NCI-H460 (cell line): ENCODE measurements at places on chromosomes 11 and 22. TPM values are rescaled to one million over a fixed set of nuclear protein-coding genes. Genes with fewer than 3 reads are reported as not detected.

- no peak for DNase-seq
Observed at GRCh38 chr22:36009085-36009484, 19.5 kb downstream of the RBFOX2 start.

- no peak for DNase-seq
Observed at GRCh38 chr11:34416088-34416487, 22.6 kb upstream of the CAT start.

DNA sequence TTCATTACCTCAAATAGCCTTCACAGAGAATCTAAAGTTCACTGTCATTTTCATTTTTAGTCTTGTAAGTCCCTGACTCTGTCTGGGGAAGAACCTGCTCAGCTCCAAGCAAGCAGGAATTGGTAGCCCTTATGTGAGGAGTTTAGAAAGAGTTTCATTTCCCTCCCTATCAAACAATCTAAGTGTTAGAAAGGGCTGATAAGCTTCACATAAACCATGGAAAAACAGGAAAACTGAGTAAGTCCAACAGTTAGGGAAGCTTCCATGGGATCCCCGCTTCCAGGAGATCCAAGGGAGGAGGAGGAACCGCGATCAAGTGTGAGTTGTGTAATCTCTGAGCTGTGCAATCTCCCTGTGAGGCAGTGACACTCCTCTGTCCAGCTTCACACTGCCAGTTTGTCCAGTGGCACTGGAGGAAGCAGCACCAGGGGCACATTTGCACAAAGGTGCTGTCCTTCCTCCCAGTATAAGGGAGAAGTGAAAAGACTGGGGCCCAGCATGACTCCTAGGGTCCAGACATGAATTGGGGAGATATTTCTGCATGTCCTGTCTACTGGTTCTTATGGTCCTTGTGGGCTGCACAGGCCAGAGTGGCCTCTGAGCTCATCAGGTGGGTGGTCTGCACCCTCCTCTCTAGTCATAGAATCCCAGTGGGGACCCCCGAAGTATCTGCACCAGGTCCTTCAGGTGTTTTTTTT is 4.3 kb downstream of the PRAME start:
- DNase-seq: no peak

DNA sequence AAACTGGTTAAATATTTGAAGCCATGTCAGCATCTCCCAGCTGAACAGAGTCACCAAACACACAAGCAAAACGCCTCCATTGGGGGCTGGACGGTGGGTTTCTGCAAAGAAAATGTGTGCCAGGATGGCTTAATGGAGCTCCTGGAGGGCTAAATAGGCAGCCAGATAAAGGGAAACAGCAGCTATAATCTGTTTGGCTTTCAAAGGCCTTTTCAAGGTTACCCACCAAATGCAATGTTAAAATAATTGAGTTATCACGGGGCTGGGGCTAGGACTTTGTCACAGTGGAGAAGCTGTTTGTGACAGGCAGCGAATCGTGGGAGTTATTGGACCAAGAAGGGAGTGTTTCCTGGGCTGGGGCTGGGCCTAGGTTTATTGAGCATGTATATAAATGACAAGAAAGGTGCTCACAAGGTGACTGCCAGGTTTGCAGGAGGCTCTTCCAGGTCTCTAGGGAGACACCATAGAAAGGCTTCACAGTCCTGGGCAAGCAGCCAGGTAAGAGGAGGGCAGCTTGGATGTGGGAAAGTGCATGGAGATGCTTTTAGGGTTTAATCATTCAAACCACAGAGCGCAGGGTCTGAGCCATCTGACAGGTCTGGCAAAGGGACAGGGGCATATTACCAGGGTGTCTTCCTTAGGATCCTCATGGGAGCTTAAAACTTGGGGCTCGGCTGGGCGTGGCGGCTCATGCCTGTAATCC is 28.3 kb downstream of the GRIK4 start:
- no peak for DNase-seq

- DNase-seq: no peak
Observed at GRCh38 chr11:24781288-24781687, 284.4 kb downstream of the LUZP2 start.

DNA sequence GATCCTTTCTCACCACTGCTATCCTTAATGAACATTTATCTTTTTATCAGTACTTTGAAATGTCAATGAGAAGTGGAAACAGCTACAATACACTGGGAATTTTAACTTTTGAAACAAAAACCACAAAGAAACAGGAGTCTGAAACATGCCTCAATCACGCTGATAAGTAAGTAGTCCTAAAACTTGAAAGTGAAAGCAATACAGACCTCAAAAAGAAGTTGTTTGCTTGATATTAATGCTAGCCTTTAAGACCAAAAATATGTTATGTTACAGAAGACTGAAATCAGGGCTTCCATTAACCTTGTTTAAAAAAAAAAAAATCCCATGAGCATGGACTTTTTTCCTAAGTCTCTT is 21.3 kb downstream of the PHF21A start:
- DNase-seq: no peak

DNA sequence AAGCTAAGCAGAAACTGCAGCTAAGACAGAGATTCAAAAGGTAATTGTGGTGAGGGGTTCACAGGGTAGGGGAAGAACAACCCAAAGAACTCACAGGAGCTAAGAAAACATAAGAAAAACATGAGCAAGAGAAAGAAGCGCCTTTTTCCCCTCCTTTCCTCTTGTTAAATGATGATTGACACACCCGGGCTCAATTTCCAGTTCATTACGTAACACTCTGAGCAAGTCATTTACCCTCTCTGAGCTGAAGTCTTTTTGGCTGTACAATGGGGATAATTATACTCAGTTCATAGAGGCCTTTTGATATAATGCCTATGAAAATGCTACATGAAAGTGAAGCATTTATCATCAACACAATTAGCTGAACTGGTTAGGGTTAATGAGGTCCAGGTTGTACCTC is 17.2 kb downstream of the LRP4 start:
- DNase-seq: no peak

GRCh38 chr11:65032216-65032615 is 5.0 kb downstream of the SNX15 start:
- no peak for DNase-seq

- no peak for DNase-seq
Observed at GRCh38 chr11:61575886-61576861, 4.7 kb downstream of the SYT7 start.

DNA sequence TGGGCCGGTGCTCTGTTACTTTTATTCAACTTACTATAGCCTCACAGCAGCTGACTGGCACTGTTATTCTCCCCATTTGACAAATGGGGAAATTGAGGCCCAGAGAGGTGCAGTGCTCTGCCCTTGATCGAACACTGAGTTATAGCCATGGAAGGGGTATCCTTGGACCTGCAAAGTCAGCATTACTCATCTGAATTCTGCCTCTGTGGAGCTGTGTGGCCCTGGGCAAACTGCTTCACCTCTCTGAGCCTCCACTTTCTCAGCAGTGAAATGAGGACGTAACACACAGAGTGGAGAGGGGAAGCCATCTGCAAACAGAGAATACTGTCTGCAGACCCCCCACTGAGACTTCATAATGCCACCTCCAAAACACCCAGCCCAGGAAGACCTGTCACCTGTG is 25.3 kb downstream of the TPST2 start:
- no peak for DNase-seq

DNA sequence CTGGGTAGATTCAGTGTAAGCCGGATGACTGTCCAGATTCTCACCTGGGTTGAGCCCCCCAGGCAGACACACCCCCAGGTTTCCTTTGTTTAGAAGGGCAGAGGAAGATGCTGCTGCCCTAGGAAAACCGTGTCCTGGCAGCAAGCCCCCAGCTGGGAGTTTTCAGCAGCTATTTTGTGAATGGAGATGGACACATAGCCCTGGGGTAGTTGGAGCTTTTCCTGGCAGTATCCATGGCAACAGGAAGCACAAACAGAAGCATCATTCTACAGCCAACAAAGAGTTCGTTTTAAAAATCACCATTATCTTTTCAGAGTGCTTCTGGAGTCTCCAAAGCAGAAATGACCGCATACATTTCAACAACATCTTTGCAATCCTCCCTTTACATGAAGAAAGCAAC is 245.5 kb downstream of the BRD1 start:
- DNase-seq: no peak

DNA sequence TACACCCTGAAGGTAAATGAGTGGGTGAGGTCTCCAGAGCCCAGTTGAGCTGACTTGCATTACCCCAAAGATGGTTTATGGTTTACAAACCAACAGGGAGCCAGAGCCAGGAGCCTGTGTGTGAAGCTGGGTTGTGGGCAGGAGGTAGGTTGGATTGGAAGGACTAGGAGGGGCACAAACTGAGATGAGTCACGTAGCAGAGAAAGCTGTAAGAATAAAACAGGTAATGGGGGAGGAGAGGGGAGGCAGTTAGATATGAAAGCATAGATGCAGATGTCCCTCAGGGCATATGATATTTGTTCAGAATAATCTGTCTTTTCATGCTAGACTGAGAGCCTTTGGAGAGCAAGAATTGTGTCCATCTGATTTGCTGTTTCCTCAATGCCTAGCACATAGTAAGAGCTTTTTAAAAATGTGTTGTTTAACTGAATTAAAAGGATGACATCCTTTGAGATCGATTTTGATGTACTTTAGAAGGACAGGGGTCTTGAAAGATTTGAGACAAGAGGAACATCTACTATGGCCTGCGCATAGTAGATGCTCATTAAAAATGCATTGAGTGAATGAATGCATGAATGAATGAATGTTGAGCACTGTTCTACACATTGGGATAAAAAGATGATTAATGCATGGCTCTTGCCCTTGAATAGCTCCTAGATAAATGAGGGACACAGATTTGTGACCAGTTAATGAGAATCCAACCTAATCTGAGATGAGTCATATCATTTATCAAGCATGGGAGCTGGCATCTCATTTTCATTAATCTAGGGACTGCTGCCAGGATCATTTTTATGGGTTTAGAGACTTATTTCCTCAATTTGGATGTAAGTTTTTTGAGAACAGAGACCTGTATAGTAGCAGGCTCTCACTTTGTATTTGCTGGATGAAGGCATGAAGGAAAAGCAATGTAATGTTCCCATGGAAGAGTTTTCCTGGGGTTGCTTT is 175.8 kb upstream of the BDNF start:
- DNase-seq: no peak

GRCh38 chr11:1554981-1555712 is 16.9 kb downstream of the DUSP8 start:
- DNase-seq: no peak

DNA sequence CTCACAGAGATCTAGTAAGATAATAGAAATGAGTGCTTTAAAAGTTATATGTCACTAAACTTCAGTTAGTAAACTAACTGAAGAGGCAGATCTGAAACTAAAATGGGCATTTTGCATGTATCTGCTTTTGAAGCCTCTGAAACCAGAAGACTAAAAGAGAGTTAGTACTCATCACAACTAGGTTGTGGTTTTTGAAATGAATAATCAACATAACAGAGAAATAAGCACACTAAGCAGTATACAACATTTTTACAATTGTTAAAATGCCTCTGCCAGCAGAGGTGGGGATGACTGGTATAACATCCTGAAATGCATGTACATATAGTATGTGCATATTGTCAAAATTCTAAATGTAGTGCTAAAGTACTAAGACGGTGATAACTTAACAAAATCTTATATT is 564.5 kb downstream of the DLG2 start:
- DNase-seq: no peak

- DNase-seq: no peak
Observed at GRCh38 chr22:29342177-29342576, 26.7 kb upstream of the RASL10A start.

- no peak for DNase-seq
Observed at GRCh38 chr11:21634956-21635355, 557.9 kb upstream of the ANO5 start.

SAA2 gene
- total RNA-seq: not detected in 2 replicates

BEST1 gene
- total RNA-seq: 10.7 and 11.0 TPM in 2 replicates

ALDH3B2 gene
- total RNA-seq: not detected in 2 replicates

ACTN3 gene
- not detected in 2 replicates for total RNA-seq

C11orf21 gene
- total RNA-seq: not detected in 2 replicates

HEPHL1 gene
- not detected in 2 replicates for total RNA-seq

SAA4 gene
- not detected in 2 replicates for total RNA-seq

MTFP1 gene
- total RNA-seq: 36.0 and 41.9 TPM in 2 replicates
